Inflammatory macrophage treated with lipopolysaccharide for 1 hour (primary cell): ENCODE measurements at places on chromosomes 6 and 20.

DNA sequence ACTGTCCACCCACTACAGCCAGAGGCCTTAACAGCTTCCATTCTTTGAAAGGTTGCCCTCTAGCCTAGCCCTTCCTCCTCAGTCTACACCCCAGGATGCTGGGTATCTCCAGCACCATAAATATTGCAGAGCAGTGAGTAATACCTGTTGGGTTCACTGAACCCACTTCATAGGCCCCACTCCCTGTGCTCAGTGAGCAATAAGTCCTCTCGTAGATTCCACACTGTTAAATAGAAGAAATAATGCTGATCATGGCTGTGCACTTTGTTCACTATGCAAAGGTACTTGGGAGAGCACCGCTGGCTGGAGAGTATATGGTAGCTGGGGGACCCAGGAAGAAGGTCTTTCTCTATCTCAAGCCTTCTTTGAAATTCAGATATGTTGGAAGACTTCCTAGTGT, 87.3 kb downstream of the RSPH3 start:
- no peak for DNase-seq

- no peak for DNase-seq
These were observed 215.8 kb upstream of the CITED2 start for GRCh38 chr6:139590206-139590605.

DNA sequence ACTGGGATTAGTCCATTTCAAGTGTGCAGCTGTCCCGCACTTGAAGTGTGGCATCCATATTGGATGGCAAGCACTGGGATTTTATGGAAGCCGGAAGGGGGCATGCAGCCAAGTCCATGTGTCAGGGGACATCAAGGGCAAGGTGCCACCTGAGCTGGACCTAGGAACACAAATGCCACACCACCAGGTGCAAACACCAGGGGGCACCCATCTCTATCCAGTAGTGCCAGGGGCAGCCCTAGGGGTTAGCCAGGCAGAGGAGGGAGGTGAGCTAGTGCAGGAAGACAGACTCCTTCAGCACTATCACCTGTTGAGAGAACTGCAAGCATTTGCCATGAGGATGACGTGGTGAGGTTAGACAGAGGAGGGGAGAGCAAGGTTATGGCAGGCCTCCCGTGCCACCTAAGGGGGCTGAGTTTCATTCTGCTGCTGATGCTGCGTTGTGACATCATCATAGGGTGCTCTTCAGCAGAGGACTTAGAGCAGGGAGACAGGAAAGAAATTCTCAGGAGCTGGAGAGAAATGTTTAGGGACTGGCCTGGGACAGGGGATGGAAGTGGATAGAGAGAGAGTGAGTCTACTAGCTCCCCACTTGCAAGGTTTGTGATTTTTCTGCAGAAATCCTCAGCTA, 192.6 kb upstream of the SLC24A3 start:
- DNase-seq, result no peak

DNA sequence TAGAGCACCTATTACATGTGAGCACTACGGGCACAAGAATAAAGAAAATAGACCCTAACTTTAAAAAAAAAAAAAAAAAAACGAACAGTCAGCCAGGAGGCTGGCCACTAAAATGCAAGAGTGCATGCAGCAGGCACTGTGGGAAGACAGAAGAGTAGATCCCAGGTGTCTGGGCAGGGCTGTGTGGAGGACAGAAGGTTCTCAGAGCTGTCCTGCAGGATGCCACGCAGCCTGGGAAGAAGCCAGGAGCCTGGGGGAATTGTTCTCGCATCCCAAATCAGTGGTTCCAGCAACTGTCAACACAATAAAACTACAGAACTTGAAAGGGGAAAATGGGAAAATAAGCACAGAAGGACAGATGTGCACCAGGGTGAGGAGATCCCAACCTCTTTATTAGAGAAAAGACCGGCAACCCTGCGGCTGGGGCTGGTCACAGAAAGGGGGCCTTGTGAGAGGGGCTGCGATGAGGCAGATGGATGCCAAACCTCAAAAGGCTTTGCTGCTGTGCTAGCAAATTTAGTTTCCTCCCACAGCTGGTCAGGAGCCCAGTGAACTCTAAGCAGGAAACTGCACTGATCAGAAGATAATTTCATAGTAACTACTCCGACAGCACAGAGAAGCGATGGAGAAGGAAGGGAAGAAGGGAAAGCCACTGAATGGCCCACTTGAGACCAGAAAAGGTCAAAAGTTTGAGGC, 30.9 kb downstream of the MAP3K5 start:
- no peak for DNase-seq

DNA sequence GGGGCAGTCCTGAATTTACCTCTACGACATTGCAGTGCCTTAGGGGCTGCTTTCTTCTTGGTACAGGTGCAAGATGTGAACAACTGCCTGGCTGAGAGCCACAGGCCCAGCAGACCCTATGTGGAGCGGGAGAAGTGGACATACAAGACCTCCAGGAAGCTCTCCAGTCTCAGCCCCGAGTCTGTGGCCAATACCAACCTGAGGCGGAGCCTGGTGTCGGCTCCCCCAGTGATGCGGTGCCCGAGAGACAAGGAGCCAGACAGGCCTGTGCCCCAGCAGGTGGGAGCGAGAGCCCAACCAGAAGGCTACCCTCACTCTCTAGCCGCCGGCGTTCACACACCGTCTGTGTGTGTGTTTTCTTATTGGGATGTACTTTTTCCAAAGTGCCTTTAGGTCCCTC, 59.6 kb downstream of the EFCAB8 start:
- no peak for DNase-seq

- no peak for DNase-seq
These were observed 163.2 kb downstream of the KHDC1L start for GRCh38 chr6:73062130-73062529.

DNA sequence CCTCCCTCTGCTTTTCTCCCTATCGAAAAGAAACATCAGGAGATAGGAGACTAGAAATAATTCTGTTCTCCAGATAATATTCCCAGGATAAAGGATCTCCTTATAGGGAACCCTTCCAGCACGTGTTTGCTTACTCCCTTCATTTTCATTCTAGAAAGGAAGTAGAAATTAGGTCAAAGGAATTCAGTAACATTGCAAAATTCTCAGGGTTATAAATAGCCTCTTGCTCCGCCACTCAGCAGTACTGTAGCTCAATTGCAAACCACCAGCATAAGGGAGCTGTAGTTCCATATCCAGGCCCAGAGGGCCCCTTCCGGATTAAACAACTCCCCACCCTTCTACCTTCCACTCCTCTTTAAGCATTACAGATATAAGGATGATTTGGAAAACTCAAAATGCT, 6.2 kb downstream of the ELMO2 start:
- peak; percentile 79 for DNase-seq

- DNase-seq, result no peak
These were observed 33.4 kb downstream of the NCOA3 start for GRCh38 chr20:47535088-47535487.

DNA sequence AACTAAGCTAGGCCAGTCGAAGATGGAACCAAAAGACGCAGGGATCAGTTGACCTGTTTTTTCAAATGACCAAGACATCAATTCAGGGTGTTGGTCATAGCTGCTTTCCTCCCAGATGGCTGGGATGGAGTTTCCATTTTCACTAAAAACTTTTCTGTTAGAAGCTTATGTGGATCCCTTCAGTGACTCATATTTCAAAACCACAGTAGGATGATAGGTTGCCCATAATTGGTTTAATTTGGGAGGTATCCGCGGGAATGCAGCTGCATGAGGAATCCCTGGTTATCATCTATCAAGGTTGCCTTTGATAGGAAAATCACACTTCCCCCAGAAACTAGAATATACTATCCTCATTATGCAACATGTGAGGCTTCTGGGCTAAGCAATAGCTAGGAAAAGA, 150.9 kb upstream of the MLIP start:
- DNase-seq, result no peak

- no peak for DNase-seq
These were observed 614.9 kb downstream of the CDH26 start for GRCh38 chr20:60573003-60573680.

DNA sequence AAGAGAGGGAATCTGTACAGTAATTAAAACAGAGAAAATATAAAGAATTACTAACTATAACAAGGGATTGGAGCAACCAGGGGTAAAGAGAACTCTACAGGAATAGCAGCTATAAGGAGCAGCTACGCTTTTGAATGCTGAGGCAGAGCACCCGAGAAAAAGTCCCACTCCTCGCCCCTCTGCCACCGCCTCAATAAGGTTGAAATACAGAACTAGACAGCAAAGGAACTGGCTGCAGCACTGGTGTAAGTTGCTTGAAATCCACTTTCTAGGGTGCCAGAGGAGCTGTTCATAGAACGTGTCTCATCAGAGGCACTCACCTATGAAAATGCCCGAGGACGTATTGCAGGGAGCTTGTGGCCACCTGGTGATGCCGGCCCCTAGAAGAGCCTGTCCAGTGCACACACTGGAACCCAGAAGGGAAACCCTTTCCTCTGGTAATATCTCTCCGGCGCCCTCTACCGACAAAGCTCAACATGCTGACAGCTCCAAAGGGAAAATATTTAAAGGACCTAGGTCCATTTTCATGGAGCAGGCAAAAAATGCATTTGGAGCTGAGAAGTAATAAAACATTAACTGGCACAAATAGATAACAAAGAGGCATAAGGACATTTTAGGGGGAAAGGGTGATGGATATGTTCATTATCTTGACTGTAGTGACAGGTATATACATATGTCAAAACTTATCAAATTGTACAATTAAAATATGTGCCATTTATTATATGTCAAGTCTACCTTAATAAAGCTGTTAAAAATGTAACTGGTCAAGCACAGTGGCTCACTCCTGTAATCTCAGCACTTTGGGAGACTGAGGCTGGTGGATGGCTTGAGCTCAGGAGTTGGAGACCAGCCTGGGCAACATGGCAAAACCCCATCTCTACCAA, 137.4 kb upstream of the HDAC2 start:
- peak; percentile 24 for DNase-seq

DNA sequence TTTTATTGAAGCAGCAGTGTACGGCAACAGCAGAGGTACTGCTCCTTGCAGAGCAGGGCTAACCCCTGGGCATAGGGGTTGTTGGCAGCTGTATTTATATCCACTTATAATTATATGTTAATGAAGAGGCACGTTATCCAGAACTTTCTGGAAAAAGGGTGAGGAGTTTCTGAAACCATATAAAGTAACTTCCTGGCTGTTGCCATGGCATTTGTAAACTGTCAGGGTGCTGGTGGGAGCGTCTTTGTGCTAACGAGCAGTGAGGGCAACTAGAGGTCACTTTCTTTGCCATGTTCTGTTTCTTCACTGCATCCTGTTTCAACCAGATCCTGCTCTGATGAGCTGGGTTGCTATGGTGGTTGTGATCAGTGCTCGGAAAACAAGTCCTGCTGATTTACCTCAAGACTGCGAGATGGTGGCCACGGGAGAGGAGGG, 11.1 kb upstream of the ARFGEF2 start:
- peak; percentile 45 for DNase-seq

DNA sequence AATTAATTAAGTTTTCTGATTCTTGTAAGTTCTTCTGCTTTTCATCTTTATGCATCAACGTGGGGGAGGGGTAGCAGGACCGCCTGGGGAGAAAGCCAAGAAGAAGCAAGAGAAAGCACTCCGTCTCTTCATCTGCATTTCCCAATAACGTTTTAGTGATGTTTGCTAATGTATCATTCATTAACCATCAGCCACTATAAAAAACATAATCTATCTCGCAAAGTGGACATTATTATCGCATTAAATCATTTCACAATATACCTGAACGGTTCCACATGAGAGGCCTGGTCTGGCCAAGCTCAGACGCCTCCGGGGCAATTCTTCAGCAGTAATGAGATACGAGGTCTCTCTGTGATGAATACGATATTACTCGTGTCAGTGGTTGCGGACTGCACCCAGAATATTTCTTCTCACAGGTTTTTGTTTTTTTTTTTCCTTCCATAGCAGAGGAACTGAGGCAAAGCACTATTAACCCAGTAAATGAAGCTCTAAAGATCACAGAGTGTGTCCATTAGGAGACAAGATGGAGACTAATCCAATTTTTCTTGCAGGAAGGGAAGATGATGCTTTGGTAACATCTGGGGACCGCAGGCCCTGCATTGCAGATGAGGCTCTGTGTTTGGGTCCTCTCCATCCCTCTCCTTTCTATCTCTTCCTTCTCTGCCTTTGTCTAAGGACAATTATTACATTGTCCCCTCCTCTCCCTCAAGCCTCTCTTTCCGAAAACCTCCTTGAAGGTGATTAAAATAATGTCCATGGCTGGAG, 156.1 kb downstream of the SLC35B3 start:
- no peak for DNase-seq

GRCh38 chr20:11015440-11015839, 341.6 kb upstream of the JAG1 start:
- no peak for DNase-seq

- DNase-seq, result no peak
These were observed 114.2 kb upstream of the BEND6 start for GRCh38 chr6:56840467-56841380.

DNA sequence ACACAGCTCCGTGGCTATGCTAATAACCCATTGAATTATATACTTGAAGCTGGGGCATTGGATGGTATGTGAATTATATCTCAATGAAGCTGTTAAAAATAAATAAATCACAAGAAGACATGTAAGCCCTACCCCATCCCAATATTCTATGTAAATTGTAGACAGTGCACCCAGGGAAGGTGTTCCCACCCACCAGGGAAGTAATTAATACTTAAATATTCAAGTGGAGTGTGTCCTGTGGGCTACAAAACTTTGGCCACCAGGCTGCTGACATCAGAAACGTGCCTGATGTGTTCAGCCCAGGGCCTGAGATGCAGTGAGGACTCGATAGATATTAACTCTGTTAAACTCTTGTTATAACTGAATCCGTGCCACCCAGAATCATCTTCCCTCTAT, 240.4 kb upstream of the RREB1 start:
- no peak for DNase-seq

GRCh38 chr6:115219645-115220044, 841.0 kb downstream of the FRK start:
- no peak for DNase-seq

DNA sequence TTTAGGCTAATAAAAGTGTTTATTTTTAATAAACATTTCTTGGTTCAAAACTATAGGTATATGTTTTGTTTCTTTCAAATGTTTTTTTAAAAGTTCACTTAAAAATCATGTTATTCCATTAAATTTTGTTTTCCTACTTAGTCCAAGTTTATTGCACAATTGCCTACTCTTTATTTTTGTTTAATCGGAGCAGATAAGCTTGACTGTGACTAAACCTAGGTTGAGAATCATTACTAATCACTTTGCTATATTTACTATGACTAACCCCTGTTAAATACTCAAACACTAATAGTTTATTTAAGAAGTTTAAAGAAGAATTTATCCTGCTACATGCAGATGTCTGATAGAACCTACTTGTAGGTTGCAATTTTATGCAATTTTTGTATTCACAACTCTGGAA, 18.8 kb downstream of the MAP3K4 start:
- no peak for DNase-seq

- DNase-seq, result no peak
These were observed 117.8 kb upstream of the F13A1 start for GRCh38 chr6:6438286-6438685.

DNA sequence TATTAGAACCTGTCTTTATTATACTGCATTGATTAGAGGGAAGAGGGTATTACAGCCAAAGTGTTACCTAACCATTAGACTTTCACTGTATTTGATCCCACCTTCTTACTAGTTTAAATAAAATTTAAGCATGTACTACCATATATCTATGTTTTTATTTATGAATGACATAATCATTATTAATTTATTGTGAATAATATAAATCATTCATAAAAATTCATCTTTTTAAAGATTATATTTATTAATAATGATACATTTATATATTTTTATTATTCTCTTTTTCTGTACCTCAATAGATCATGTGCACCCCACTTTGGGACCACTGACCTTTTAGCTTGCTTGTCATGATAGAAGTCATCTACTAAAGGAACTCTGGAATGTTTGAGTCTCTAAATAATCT, 223.5 kb upstream of the MARCKS start:
- DNase-seq, result no peak
